Hematopoietic multipotent progenitor cell (in vitro differentiated cells): ENCODE measurements at places on chromosomes 11 and 22.

- no peak for DNase-seq
Observed at GRCh38 chr11:1876361-1877063, 15.2 kb downstream of the PRR33 start.

DNA sequence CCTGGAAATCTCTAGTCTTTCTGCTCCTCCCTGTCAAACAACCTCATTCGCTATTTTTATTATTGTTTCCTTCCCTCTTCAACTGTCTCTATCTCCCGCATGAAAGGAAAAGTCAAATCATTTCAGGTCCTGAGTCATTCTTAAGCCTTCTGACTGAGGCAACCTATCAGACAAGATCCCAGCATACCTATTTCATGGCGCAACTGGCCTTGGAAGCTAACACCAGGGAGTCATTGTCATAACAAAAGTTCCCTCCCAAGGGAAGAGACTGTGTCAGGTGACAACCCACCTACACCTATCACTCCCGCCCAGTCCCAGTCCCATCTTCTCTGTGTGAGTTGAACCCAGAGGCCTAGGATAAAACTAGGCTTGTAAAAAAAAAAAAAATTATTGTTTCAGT is 10.2 kb upstream of the ARHGAP42 start:
- no peak for DNase-seq

- no peak for DNase-seq
Observed at GRCh38 chr11:34680206-34680605, 59.3 kb downstream of the EHF start.

DNA sequence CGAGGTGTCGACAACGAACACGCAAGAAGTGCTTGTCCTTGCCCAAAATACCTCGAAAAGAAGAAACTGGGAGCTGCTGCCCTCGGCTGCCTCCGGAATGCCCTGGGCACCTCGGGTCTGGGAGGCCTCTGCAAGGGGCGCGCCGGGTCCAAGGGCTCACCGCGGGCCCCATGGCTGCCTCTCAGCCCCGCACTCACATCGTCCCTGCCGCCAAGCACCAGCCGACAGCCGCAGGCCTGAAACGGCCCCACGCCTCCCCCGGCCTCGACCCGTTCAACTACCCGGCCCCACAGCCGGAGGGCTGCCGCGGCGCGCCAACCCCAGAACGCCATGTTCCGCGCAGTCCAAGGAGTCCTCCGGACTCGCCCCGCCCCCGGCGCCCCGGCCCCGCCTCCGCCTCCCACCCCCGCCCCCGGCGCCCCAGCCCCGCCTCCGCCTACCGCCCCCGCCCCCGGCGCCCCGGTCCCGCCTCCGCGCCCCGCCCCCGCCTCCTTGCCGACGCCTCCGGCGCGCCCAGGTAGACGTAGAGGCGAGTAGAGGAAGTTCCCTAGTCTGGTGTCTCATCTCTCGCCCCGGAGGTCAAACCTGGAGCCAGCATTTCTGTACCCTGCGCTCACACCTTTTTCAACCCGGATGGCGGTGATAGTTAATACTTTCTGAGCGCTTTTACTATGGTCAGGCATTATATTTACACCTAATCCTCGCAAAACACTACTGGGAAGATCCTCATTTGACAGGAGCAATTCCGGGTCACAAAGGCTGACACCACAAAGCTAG is at the start of gene SIRT3:
Gene SIRT3, minus strand, starts transcription at position 346 of the 777 bp plus-strand sequence. Its CDS starts 14 bp downstream, at position 332.
- DNase-seq, result peak; percentile 74

DNA sequence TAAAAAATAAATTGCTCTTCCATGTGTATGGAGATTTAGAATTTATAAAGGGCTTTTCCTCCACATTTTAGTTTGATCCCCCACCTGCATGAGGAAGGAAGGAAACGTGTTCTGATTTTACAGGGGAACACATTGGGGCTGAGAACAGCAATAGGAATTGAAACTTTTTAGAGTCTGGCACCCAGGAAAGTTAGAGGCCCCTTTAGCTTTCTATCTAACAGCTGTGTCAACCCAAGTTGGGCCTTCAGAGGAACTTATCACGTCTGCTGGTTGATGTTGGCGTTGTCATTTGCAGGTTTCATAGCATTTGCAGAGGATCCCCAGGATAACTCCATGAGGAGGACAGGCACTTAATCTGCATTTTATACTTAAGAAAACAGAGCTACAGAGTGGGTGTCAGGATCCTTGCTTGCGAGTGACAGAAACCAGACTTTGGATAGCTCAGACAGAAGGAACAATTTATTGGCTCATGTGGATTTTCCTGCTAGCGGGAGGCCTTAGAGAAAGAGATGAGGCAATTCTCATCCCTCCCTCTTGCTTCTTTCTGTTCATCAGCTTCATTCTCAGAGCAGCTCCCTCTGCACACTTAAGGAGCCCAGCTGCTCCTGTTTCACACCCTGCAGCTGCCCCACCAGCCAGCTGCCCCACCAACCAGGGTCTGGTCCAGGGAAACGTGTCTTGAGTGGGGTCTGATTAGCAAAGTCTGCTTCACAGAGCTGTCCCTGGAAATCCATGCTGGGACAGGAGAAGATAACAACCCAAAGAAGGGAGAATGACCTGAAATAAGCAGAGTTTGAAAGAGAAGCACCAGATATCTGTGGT is 92.5 kb upstream of the OR4B1 start:
- no peak for DNase-seq

GRCh38 chr11:76612226-76612625 is 58.3 kb downstream of the LRRC32 start:
- DNase-seq, result no peak

DNA sequence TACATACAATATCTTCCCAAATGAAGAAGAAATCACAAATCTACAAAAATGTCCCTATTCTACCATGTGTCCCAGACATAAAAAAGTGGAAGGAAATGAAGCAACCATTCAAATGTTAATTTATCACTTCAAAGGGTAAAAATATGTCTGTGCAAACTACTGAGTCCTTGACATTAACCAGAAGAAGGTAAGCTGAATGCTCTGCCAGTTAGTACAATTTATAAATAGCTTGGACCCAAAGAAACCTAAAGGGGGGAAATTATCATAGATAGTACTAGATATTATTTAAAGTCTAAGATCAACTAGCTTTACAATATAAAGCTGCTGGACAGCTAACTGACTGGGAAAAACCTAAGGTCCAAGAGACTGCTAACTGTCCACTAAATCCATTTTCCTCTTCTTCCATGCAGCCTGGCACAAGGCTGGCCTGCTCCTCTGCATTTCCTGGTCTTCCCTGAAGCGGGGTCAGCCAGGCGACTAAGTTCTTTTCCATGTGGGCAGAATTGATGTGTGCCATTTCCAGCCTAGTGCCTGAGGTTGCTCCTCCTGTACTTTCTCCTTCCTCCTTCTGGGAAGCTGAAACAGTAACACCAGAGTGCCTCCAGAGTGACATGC is 190.9 kb downstream of the CADM1 start:
- DNase-seq, result no peak

- DNase-seq, result peak; percentile 71
Observed at GRCh38 chr22:43996170-43996980, 27.7 kb upstream of the PARVB start.

GRCh38 chr22:46993633-46994032 is 231.2 kb downstream of the TBC1D22A start:
- no peak for DNase-seq

DNA sequence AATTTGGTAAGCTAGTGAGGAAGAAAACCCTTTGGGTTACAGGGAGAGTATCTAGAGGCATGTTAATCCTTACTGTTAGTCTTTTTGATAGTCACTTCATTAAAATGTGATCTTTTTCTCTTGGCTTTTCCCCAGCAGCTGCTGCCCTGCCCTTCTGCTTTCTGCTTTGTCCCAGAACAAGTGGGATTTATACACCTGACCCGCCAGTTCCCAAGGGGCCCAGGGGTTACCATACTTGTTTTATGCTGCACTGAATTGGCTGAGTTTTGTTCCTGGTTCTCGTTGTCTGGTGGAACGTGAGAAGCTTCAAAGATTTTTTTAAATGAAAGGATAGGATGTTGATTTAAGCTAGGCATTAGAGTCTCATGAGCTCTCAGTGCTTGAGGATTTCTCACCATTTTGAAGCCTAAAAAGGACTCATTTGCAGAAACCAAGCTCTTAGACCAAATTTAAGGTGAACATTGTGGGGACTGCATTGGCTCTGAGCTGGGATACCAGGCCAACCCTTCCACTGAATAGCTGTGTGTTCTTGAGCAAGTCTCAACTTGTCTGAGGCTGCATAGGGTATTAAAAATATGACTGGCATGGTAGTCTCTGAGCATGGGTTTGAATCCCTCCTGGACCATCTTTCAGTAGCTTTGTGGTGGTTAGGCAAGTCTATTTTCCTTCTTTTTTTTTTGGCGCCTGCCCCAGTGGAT is 6.6 kb downstream of the LIMK2 start:
- no peak for DNase-seq

DNA sequence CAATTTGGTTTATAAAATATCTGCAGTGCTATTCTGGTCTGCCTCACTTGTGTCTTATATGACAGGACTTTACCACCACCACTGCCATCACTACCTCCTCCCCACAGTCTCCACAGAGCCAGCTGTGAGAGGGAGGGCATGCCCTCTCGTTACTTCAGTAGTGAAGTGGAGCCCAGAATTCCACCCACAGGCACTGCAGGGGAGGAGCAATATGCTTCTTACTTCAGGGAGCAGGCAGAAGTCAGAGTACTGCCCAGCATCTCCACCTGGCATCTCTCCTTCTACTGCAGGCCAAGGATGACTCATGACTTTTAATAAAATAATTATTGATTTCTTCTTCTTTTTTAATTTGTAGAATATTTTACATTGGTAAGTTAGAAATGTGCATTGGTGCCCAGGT is 255.5 kb downstream of the DYNC2H1 start:
- no peak for DNase-seq

GRCh38 chr11:129945373-129945772 is 50.0 kb upstream of the NFRKB start:
- no peak for DNase-seq

DNA sequence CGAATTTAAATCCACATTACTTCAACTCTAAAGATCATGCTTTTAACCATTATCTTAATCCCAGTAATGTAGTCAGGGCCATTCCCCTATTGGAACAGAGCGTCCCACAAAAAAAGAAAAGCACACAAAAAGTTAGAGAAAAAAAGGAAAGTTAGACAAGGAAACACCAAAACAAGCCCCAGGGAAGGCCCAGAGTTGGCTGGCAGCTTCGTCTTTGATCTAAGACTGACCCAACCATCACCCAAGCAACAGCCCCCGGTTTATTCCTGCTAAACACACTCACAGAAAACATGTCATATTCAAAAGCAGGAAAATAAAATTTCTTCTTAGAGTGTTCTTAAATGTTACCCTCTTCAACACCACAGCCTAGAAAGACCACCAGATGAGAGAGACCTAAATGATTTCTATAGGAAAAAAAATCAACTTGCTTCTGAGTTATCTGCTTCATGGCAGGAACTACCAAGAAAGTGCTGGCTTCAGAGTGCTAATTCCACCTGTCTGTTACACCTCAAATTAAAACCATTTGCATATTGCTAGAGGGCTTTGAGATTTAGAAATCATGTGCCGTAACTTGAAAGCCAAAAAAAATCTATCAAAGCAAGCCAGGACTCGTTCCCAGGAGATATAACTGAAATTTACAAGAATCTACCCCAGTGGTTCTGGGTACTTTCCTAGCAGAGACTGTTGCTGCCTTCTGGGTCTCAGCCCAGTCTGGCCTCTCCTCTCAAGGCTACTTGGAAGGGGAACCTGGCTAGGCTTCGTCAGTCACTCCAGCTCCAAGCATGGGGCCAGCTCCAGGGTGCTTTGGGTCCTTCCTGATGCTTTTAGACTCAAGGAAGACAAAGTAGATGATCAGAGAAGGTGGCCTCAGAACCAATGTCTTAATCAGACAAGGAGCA is 31.2 kb downstream of the POU2AF3 start:
- no peak for DNase-seq

- DNase-seq, result no peak
Observed at GRCh38 chr11:74638869-74639268, 46.5 kb downstream of the POLD3 start.

GRCh38 chr22:33853200-33854097 is 66.8 kb downstream of the LARGE1 start:
- peak; percentile 35 for DNase-seq

DNA sequence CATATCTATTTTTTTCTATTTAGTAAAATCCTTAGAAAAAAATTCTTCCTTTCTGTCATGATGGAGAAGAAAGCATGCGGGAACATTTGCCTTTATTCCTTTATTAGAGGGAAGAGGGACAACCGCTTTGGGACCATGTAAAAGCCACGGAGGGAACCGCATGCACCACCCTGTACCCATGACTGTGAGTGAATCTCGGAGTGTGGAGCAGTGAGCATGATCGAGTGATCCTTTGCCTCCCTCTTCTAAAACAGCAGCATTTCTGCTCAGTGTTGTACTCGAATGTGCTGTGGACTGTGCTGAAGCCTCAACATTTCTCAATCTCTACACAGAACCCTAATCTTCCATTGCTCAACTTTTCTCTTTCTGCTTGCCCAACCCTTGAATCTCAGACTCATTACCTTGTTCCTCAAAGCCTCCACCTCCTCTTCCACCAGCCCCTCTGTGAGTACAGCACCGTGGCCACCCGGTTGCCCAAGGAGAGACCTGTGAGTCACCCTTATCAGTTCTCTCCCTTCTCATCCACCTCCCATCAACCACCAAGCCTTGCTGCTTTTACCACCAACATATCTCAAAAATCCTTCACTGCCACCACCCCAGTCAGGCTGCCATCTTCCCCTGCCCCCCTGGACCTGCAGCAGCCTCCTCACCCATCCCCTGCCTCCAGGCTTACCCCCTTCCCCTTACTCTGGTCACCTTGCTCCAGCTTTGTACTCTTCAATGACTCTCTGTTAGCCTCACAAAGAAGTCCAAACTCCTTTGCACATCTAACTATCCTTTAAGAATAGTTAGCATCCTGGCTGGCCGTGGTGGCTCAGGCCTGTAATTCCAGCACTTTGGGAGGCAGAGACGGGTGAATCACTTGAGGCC is 103.1 kb downstream of the NAT10 start:
- peak; percentile 20 for DNase-seq
